ENCODE measurements at places on chromosomes 1 and 21.

GRCh38 chr1:31665234-31665878, 20.7 kb upstream of the PEF1 start:
- DNase-seq: no peak

DNA sequence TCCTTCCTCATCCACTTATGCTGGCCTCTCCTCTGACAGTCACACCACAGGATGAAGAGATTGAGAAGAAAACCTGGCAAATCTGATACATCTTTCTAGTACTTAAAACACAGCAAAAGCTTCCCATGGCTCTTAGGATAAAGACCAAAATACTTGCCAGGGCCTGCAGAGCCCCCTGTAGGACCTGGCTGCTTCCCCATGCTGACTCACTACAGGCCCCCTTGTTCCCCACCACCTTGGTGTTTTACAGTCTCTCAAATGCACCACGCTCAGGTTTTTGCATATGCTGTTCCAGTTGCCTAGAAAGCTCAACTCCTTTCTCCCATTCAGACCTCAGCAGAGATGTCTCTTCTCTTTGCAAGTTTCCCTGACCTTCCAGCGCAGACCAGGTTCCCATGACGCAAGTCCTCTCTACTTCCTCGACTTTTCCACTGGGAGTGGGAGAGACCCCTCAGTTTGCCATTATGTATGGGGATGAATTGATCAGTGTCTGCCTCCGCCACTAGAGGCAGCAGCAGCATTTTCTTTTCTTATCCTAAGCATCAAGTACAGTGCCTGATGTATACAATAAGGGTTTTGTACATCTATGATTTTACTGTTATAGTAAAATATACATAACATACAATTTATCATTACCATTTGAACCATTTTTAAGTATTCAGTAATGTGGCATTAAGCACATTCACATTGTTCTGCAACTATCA, 113.8 kb upstream of the C8B start:
- no peak for DNase-seq

DNA sequence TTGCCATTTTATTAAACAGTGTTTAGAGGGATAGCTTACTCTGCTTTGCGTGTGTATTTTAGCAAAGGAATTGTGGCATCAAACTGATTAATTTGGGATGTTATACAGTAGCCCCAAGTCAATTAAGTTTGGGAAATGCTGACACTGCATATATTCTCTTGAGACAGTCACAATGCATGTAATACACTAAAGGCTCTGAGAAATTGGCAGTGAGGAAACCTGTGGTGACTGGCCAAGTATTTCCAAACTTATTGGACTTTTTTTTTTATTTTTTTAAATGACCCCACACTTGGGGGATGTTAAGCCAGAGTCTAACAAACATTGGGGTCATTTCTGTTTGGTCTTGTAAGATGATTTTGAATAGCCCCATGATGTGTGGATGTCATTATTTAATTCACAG, 67.3 kb upstream of the RAVER2 start:
- DNase-seq: no peak

GRCh38 chr1:116356067-116356466, 17.0 kb upstream of the ATP1A1 start:
- DNase-seq: no peak

- DNase-seq: no peak
Measured at GRCh38 chr1:67791686-67792085, 41.6 kb downstream of the GNG12 start.

DNA sequence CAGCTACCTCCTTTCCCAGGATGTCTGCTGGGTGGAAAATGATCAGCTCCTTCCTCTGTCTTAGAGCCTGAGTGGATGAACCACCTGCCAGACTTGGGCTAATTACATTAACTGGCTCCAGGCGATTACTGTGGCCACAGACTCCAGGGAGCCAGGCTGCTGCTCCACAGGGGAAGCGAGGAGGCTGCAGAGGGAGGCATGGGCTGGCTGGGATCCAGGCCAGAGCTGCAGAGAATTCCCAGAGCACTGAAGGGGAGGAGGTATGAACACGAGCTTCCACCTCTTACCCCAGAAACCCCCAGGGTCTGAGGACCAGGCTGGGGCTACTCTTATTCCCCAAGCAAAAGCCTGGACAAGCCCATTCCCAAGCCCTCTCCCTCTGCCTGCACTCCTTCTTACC, 136.0 kb upstream of the KLHDC7A start:
- DNase-seq: no peak

DNA sequence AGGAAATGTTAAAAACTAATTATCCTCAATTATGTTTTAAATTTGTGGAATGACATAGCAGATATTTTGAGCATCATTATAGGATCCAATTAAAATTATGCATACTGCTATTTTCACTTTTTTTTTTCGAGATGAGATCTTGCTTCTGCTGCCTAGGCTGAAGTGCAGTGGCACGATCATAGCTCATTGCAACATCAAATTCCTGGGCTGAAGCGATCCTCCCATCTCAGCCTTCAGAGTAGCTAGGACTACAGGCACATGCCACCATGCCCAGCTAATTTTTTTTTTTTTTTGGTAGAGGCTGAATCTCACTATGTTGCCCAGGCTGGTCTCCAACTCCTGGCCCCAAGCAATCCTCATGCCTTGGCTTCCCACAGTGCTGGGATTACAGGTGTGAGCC, 11.3 kb upstream of the SLC1A7 start:
- no peak for DNase-seq

DNA sequence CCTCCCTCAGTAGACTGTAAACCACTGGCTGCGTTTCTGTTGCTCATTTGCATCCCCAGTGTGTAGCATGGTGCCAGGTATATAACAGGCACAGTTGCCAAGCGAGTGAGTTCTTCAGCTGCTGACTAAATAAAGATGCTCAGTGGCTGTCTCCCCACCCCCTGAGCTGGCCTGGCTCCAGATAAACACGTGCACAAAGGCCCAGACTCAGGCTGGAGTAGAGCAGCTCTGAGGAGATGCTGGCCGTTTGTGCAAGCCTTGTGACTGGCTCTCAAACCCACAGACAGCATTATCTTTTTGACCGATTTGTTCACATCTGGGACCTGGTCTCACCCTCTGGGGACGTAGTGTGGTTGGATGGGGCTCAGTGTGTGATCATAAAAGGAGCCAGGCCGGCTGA, 7.1 kb downstream of the CHRNB2 start:
- no peak for DNase-seq

DNA sequence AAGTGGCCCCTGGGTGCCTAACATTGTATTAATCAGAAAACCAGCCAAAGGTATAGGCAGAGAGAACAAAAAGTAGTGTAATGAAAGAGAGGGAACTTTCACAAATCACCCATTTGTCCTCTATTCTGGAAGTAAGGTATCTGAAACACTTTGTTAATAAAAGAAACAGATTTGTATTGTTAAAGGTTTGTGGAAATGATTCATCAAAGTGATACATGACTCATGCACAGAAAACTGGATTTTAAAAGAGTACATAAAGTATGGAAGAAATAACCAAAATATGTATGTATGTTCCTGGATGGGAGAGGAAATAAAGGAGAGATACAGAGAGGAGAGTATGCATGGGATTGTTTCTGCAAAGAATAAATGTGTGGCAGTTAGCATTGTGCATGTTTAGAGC, 126.8 kb downstream of the RGS21 start:
- no peak for DNase-seq

GRCh38 chr1:46961066-46961758, 19.9 kb upstream of the CYP4A11 start:
- no peak for DNase-seq

GRCh38 chr1:165539306-165539705, 4.5 kb upstream of the LRRC52 start:
- no peak for DNase-seq

DNA sequence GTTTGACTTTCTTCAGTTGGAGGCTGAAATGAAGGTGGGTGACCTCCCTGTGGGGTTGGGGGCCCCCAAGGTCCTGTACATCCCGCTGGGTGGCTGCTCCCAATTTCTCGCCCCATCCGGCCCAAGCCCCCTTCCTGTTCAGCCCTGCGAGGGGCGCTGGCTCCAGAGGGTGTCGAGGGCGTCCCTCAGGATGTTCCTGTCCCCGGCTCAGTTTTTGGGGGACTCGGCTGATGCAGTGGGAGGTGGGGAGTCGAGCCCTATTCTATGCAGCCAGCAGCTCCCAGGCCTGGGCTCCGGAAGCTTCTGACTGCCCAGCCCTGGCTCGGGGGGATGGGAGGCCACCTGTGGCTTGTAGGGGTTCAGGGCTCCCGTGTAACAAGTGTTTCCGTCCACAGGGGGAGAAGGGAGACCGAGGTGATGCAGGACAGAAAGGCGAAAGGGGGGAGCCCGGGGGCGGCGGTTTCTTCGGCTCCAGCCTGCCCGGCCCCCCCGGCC, 38.2 kb downstream of the SLC19A1 start:
- no peak for DNase-seq

- DNase-seq: no peak
Measured at GRCh38 chr1:209733409-209734192, 22.3 kb upstream of the TRAF3IP3 start.

DNA sequence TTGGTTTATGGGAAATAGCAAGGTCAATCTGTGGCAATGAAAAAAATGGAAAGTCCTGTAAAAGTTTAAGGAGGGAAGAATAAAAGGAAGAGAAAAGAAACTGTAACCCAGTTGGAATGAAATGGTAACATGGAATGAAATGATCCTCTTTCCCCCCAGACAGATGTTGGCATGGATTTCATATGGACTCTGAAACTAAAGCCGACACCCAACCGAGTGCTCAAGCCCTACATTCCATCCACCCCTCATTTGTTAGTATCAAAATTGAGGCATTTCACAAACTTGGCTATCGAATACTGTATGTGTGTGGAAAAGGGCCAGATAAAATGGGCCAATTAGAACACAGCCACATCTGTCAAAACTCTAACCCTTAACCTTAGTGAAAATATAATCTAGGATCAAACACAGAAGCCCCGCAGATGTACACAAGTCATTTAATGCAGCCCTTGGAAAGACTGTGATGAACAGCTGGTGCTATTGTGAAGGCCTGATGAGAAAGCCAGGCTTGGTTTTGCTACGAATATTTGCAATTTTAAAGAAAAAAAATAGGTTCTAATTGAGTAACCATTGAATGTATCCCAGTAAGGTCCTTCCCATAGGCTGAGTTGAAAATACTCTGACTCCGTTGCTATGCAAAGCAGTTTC, 72.6 kb upstream of the RGL1 start:
- no peak for DNase-seq

- DNase-seq: no peak
Measured at GRCh38 chr1:110034040-110034450, 379 bp upstream of the STRIP1 start.

- no peak for DNase-seq
Measured at GRCh38 chr1:225388372-225388771, 39.5 kb downstream of the LBR start.

GRCh38 chr1:194477908-194478307, 1291.5 kb upstream of the B3GALT2 start:
- no peak for DNase-seq

DNA sequence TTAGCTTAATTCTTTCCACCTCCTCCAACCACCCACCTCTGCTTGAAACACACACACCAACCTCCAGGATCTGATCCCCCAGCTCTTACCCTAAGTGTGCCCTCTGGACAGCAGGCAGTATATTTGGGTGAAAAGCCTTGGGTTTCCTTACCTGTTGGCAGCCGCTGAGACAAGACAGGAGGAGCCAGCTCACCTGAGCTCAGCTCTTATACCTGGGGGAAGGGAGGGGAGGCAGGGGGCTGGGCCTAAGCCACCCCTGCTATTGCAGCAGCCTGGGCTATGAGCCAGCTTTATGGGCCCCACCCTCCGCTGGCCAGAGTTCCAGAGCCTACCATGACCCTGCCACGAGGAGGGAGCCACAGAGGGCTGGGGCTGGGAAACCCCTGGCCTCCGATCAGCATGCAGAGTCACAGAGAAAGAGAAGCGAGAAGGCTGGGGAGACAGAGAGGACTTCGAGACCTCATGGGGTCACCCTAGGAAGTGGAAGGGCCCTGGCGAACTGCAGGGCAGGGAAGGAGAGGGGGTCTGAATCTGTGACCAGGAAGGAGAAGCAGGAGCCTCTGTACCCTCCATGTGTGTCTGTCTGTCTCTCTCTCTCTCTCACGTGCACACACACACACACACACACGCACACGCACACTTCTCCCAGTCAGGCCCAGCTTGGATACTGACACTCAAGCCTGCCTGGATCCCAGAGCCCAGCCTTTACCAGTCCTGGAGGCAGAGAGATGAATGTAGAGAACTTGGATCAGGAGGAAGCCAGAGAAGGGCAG, at the start of gene S100A14:
S100A14 (minus strand) TSS at position 182 of the 773 bp plus-strand sequence. CDS start 467 bp downstream, outside the sequence.
- no peak for DNase-seq

DNA sequence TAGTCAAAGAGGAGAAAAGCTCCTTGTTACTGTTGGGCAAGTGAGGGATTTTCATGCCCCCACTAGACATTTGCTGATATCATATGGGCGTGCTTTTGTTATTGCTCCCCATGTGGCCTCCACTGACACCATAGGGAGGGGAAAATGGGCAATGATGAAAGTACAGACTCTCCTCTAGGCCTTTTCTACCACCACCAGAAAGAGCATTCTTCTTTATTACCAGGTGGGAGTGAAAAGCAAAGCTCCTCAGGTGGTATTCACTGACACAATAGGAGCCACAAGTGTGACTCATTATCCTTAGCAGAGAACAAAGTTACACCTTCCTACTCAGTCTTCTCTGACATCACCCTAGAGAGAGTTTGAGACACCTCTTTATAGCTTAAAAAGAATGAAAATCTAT, 667.1 kb downstream of the LTN1 start:
- no peak for DNase-seq

DNA sequence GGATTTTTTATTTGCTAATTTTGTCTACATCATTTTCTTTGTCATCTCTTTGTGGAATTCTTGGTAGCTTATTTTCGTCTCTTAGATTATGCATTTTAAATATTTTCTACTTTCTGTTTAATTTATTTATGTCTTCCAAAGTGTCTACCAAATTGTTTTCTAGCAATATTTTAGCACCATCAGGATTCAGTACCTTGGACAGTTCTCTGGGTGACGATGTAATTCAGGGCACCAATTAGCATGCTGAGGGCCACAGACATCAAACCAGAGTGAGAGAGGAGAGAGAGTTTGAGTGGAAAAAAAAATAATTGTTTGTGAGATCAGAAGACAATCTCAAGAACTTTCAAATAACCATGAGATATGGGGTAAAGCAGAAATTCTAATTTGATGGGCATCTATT, 169.8 kb upstream of the CXADR start:
- no peak for DNase-seq

- DNase-seq: no peak
Measured at GRCh38 chr21:45574691-45575090, 32.5 kb upstream of the SLC19A1 start.

DNA sequence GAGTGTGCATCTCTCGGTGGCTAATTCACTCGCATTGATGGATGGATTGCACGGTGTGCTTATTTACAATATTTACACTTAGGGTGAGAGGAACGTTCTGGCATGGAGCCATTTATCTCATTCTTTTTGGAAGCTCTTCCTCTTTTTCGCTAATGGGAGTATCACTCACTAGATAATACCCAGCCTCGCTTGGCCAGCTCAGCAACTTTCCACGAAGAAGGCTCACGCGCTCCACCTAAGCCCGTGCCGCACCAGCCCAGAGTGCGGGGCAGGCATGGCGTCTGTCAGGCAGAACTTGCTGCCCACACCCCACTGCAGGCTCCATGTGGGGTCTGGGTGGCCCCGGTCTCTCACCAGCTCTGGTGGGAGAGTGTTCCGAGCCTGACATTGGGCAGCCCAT, 484.9 kb downstream of the NPHP4 start:
- no peak for DNase-seq
